ENCODE measurements at places on chromosomes 1 and 21.
A peak's percentile ranks its signal among the peaks of the same experiment; 100 is the strongest.

GRCh38 chr1:39623053-39623452, 16.4 kb downstream of the HEYL start:
- no peak for DNase-seq

GRCh38 chr1:156167536-156167935, 14.2 kb downstream of the SEMA4A start:
- DNase-seq = no peak

GRCh38 chr1:241701483-241702295, 49.6 kb downstream of the WDR64 start:
- DNase-seq = no peak

GRCh38 chr1:119040489-119040888, 52.3 kb upstream of the TBX15 start:
- DNase-seq = no peak

GRCh38 chr1:16387201-16388188, 20.5 kb downstream of the SZRD1 start:
- no peak for DNase-seq

DNA sequence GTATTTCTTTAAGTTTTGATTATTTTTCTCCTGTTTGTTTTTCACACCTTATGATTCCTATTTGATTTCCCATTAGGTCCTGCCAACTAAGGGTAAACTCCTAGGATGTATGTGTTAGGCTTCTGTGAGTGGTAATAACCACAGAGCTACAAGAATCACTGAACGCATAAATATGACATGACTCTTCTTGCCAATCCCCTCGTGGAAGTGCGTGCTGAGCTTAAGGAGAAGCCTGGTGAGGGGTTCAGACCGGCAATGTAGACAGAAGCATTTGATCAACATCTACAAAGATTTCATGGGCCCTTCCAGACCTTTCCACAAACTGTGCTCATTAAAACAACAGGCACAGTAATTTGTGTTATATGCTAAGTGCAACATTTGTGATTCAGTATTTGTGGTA, 273.8 kb upstream of the SNX7 start:
- no peak for DNase-seq

DNA sequence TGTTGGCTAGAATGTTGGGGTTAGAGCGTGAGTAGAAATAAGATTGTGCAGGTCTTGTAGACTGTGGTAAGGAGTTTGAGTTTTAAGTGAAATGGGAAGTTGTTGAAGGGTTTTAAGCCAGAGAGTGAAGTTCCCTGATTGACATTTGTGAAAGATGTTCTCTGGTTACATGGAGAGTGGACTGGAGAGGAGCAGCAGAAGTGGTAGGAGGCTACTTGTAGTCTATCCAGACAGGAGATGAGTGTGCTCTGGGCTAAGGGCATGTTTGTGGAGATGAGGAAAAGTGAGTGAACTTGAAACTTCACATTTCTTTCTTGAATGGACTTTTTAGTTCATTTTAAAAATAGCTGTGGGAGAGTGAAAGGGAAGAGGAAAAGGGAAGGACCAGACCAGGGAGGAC, 37.0 kb downstream of the F3 start:
- no peak for DNase-seq

GRCh38 chr1:9960706-9961562, 17.7 kb downstream of the NMNAT1 start:
- no peak for DNase-seq

GRCh38 chr1:5010656-5011055, 356.2 kb downstream of the AJAP1 start:
- DNase-seq = no peak

DNA sequence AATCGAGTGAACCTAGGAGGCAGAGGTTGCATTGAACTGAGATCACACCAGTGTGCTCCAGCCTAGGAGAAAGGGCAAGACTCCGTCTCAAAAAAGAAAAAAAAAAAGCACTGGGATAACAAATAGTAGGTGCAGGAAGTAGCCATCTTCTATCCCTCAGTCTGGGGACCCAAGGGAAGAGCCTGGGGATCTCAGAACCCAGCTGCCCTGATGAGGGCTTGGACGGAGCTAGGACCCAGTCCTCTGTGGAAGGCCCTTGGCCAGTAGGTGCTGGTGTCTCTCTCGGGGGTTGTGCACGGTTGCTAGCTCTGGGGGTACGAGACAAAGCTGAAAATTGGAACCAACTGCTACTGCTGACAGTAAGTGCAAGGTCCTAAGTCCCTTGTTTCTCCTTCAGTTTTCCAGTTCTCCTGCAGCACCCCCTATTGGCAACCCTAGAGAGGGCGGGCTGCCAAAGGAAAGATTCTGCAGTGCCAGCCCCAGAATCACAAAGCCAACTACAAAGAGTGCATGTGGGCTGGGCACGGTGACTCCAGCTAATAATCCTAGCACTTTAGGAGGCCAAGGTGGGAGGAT, 57.6 kb upstream of the KIF1B start:
- DNase-seq = peak; percentile 45

DNA sequence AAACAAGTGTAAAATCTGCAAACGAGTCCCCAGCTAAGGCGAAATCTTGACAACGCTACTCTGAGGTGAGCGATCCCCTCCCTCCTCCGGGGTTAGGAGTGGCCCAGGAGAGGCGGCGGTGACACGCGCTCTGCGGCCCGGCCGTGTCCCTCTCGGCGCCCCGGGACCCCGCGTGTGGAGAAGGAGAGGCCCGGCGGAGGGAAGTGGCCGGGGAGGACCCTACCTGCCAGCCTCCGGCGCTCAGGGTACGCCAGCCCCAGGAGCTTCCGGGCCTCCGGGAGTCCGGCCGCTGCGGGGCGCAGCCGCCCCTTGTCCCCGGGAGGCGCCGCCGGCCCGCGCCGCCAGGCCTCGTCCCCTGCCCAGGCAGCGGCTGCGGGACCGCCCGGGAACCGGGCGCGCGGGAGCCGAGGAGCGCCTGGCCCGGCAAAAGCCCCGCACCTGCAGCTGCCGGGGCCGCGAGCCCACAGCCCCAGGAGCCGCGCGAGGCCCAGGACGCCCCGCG, 543 bp downstream of the ABCB10 start:
- DNase-seq = peak; percentile 50

DNA sequence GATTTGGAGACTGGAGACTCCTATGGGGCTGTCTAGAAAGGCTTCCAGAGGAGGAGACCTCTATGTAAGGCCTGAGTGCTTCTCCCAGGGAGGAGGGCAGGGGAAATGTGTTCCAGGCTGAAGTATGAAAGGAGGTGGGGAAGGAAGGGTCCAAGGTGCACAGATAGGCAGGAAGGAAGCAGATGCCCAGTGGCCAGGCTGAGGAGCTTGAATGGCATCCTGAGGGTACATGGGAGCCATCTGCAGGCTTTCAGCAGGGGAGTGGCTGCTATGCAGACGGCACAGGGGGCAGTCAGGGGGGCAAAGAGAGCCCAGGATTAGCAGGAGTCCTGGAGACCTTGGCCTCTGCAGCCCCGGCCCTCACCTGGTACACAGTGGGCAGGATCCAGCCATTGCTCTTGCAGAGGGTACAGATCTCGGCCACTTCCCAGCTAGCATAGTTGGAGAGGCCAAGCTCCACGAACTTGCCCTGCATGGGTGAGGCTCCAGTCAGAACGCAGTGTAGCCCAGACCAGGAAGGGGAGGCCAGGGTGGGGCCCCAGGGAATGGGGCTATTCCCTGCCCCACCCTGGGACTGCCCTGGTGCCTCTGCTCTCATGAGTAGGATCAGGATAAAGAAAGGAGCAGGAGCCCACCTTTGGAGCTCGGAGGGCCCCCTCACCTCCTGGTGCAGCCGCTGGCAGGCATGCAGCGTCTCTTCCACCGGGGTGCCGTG, 4.0 kb downstream of the AKR7A2 start:
- no peak for DNase-seq

DNA sequence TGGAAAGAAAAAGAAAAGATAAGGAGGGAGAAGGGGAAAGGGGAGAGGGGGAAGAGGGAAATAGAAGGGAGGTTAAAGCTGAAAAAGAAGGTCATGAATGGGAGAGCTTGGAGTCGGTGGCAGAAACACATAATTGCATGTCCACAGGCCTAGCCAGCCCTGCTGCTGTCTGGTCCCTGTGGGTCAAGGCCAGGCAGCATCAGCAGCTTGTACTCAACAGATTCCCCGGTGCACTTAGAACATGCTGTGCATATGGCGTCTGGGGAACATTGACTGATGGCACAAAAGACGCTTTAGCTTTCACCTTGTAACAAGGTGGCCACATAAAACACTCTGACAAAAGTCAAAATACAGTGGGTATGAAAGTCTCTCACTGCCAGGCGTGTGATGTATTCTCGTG, 25.9 kb downstream of the COG2 start:
- no peak for DNase-seq

GRCh38 chr1:111789142-111789541, 33.4 kb downstream of the DDX20 start:
- no peak for DNase-seq

DNA sequence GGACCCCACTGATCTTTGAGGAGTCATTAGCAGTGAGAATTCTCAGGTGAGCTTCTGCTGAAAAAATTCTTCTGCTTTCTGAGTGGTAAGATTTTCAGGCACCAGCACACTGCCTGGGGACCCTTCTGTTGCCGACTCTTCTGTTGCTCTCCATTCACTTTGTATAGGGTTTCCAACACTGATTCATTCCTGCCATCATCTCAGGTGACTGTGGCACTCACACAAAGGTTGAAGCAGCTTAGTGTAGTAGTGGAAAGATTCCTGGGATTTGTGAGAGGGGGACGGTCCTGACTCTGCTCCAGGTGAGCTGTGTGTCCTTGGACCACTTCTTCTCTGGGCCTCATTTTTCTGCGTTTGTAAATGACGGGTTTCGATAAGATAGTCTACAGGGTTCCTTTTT, 9.4 kb downstream of the UTP11 start:
- DNase-seq = no peak

- DNase-seq = no peak
These were observed 5.3 kb upstream of the LRRC39 start for GRCh38 chr1:100183370-100183769.

- no peak for DNase-seq
These were observed 69.1 kb upstream of the ABCG1 start for GRCh38 chr21:42149656-42150473.

DNA sequence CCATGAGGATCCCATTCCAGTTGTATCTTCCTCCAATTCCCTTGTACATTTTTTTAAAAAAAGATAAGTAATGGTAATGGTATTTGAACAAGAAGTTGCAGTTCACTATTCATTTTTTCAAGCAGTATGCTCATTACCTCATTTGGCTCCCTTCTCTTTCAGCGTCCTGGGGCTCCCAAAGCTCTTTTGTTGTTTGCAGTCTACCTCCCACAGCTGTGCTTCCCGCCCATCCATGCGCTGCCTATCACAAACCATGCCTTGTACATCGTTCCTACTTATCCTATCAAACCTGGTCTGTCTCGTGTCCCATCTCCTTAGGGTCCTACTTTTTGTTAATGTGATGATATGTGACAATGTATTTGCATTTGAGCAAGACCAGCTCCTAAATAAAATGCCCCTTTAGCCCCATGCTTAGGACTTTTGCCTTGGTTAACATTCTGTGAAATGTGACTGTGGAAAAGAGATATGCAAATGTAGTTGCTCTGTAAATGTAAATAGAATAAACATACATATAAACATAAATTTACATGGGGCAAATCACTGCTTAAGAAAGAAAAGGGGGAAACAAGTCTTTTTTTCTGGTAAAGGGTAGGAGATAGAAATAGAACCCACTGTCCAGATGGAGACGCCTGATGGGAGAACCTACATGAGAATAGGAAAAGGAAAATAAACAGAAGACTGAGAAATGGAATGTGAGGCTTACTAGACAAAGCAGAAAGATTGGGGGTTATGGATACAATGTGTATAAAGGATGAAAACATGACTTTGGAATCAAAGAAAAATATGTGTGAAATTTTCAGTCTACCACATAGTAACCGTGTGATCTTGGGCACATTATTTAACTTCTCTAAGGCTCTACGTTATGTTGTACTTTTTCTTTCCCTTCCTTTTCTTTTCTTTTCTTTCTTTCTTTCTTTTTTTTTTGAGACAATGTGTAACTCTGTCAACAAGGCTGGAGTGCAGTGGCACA, 59.8 kb upstream of the PLXNA2 start:
- DNase-seq = no peak

DNA sequence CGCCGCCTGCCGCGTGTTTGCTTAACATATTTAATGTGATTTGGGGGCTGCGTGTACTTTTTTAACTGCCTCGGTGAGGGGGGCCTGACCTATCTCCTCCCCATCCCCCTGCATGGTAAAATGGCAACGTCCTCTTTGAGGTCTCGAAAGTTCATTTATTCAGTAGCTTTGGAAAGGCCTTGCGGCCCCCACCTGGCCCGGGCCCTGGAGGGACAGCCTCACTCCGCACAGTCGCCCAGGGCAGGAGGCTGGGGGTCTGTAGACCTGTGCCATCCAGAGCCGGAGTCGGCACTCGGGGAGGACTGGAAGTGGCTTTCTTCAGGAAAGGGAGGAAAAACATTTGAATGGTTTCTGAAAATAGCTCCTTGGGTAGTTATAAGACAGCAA, 38.0 kb upstream of the ACTRT2 start:
- DNase-seq = no peak

- no peak for DNase-seq
These were observed 43.4 kb downstream of the RALGPS2 start for GRCh38 chr1:178768423-178768822.

DNA sequence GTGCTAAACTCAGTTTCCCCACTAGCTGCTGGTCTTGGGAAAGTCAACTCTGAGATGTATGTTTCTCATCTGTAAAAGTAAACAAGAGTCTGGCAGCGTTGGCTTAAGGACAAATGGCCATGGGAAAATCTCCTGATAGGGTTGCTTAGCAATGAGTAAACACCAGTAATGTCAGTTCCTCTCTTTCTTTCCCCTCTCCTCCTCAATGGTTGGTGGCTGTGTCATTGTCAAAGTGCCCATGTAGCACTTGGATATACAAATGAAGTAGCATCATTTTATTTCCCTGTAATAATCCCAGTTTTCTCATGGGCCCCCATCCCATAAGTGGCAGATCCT, 2.2 kb upstream of the FYB2 start:
- no peak for DNase-seq

DNA sequence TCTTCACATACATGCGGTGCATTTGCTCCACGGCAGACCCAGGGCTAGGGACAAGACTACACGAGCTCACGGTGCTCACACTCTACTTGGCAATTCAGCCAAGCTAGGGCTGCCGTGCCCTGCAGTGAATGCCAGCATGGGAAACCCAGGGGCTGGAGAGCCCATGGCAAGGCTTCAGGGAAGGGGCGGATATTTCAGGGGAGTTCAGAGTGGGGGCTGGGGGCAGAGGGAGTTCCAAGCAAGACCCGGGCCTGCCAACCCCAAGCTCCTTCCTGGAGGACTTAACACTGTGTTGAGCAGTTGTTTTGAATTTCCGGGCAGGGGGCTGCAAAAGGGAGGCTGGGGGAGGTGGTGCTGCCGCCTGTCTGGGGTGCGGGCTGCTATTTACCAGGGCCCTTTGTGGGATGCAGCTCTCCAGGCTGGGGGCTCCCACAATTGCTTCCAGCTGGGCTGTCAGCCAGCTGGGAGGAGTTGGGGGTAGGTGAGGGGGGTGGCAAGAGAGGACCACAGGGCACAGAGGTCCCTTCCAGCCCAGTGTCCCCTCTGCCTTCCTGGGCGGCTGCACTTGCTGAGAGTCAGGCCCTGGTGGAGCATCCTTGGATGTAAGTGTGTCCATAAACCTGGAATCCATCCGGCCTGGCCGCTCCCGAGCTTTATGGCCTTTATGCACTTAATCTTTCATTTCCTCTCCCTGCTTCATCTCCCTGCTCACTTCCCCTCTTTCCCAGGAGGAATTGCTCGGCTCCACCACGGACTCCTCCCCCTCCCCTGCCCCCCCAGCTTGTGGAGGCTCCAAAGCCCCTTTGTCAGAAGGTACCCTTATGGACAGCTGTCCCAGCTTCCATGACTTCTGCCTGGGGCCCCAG, 55.8 kb upstream of the SSBP3 start:
- no peak for DNase-seq

Measured in activated CD4-positive, alpha-beta T cell treated with anti-CD3 and anti-CD28 coated beads, Interleukin-2, amount 50 U/mL, for 48 hours (primary cell).